ENCODE measurements at places on chromosomes 11 and 22. TPM values are rescaled to one million over a fixed set of nuclear protein-coding genes. Genes with fewer than 3 reads are reported as not detected.

- no peak for DNase-seq
Observed at GRCh38 chr11:74842967-74843366, 94.3 kb downstream of the RNF169 start.

GRCh38 chr11:46380340-46381047 is 975 bp upstream of the MDK start:
- DNase-seq = peak; percentile 65

DNA sequence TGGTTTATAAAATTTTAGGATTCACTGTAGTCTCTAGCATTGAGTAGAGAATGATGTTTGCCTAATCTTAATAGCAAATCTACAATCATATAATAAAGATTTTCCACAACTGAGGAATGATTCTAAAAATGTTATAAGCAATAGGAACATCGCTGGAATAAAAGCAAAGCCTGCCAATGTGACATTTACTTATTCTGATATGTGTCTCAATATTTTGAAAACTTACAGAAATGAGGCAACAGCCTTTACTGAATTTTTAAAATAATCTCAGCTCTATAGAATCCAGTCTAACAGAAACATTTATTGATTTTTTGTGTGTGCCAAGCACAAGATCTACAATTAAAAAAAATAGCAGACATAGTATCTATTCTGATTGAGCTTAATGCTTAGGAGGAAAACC is 303.7 kb upstream of the CCDC179 start:
- DNase-seq = no peak

DNA sequence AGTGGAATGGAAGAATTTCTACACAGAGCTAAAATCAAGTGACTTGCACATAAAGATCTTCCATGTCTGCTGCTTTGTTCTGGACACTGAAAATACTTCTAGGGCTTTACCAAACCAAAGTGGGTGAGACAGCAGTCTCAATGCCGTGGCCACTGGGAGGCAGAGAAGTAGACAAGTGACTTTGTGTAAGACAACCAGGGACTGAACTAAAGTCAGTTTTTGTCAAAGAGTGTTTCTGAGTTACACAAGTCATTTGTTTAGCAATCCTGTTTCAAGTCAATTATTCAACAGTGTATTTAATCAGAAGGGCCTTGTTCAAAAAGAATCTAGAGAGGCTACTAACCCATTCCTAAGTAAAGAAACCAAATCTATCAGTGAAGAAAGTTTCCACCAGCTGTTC is 46.6 kb downstream of the TCP11L1 start:
- DNase-seq = no peak

GRCh38 chr11:126162306-126163030 is 49.0 kb downstream of the RPUSD4 start:
- peak; percentile 30 for DNase-seq

DNA sequence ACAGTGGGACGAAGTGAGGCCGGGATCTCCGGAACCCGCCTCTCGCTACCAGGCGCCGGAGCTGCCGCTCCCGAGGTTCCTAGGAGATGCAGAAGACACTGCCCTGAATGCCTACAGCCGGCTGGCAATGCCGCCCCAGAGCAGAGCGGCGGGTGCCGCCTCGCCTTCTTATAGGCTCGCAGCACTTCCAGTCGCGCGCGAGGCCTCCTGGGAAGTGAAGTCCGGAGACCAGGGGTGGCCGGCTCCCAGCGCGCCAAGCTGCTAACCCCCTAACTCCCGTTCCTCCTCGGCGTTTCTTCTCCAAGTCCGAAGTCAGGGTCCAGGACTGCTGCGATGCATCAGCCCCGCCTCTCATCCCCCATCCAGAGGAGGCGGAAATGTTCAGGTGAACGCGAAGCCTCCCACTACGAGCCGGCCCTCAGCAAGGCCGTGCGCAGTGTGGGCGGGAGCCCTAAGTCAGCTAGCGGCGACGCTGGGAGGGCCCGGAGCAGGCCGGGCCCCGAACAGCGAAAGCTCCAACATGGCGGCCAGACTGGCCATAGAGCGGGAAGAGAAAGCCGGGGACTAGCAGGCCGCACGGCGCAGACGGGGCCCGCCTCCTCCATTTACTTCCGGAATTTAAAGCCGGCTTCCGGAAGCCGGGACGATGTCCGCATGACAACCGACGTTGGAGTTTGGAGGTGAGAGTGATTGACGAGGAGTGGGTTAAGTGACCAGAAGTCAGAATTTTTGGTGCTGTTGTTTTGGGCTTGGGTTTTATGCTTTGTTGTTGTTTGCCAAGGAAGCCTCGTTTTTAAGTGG is at the start of the genes CYB561A3 and TMEM138:
TSS of gene CYB561A3 (minus strand) at position 142 of the 801 bp plus-strand sequence. CDS start 5,169 bp downstream, outside the sequence.
TSS of gene TMEM138 (plus strand) at position 634 of the 801 bp plus-strand sequence. CDS start 2,017 bp downstream, outside the sequence.
- peak; percentile 95 for DNase-seq

- DNase-seq = peak; percentile 61
Observed at GRCh38 chr22:44329179-44329796, 16.5 kb upstream of the SHISAL1 start.

GRCh38 chr11:46694072-46694471 is 6.3 kb downstream of the ARHGAP1 start:
- DNase-seq = no peak

- DNase-seq = no peak
Observed at GRCh38 chr11:72551571-72551970, 117.2 kb upstream of the CLPB start.

DNA sequence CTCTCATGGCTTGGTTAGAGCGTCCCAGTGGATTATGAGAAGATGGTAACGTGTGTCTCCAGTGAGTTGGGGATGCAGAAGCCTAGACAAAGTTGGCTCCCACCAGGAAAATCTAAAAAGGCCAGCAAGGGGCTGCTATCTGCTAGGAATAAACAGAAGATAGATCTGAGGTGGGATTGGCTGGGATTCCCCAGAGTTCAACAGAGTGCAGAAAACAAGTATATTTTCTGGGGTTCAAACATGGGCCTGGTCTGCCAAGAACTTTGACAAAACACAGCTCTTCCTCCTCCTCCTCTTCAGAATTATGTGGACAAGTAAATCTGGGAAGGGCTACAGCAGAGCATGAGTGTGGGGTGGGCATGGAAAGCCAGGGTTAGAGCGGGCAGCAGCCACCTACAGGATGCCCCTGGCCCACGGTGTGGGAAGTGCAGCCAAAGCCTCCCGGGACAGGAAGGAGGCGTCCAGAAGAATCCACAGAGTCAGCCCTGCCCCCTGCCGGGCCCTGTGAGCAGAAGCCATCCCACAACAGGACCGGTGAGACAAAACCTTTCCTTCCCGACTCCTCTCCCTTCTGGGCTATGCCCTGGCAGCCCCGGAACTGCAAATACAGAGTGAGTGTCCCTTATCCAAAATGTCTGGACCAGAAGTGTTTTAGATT is 67.1 kb downstream of the CD82 start:
- peak; percentile 60 for DNase-seq

DNA sequence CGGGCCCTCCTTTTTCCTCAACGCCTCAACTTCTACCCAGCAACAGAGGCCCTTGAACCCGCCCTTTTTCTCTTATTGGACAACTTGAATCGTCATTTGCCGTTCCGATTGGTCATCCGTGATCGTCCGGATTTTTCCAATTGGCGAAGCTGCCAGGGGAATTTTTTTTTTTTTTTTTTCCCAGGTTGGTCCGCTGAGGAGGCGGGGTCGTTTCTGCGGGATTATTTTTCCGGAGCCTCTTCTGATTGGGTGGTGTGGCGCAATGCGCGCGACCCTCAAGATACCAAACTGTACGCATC is 465 bp upstream of the TTC9C start:
- DNase-seq = peak; percentile 85

DNA sequence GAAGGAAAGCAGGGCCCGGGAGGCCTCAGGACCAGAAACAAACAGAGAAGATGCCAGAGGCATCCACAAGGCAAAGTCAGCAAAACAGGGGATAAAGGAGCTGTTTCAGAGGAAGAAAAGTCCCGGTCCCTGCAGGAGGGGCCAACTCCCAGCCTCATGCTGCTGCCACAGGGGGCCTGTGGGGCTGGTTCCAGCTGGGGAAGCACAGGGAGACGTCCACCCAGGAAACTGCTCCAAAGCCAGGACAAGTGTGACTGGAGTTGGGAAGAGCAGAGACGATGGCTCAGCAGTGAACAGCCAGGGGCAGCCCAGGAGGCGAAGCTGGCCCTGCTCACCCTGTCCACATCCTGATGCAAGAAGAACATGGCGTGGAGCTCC is 454.4 kb downstream of the BRD1 start:
- no peak for DNase-seq

DNA sequence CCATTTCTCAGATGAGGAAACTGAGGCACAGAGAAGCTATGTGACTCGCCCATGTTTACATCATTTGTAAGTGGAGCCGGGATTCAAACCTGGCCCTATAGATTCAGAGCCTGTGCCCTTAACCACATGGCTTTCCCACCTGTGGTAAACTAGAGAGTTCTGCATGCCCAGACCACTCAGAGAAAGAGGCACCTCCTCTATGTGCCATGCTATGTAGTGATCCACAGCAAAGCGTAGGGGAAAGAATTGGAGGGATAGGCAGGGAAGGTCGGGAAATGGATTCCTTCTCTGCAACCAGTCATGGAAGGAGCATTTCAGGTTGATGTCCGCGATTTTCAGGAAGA is 15.4 kb upstream of the POU2AF2 start:
- no peak for DNase-seq

GRCh38 chr11:93567401-93567895 is 24.3 kb upstream of the SMCO4 start:
- DNase-seq = peak; percentile 97

LRRC10B gene
- 1.3 TPM for total RNA-seq

ASRGL1 gene
- 5.1 TPM for total RNA-seq

NCAPH2 gene
- total RNA-seq = 68.0 TPM

DNA sequence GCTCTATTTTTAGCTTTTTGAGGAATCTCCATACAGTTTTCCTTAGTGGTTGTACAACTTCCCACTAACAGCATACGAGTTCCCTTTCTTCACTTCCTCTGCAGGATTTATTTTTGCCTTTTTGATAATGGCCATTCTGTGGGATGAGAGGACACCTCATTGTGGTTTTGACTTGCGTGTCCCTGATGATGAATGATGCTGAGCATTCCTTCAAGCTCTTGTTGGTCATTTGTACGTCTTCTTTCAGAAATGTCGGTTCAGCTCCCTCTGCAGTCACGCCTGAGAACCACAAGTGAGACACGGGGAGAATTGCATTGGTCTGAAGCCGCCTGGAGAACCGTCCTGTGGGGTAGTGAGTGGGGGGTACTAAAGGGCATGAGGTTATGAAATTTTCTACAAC is 2.0 kb upstream of the KRTAP5-10 start:
- DNase-seq = peak; percentile 31

GRCh38 chr11:112537846-112538330 is 277.2 kb upstream of the PLET1 start:
- no peak for DNase-seq

GRCh38 chr22:25514436-25515180 is 49.9 kb upstream of the GRK3 start:
- DNase-seq = no peak

B4GALNT4 gene
- total RNA-seq = 49.8 TPM
